Mesothelial cell of epicardium (in vitro differentiated cells): ENCODE measurements at places on chromosomes 6 and 20.

GRCh38 chr6:37362101-37362828, 8.5 kb downstream of the RNF8 start:
- no peak overlapping the region for H3K4me3 ChIP-seq
- peaks cover 14% of the 10 kb centered on the region for H3K4me1 ChIP-seq
- DNase-seq: no peak
- no peak overlapping the region for H3K27ac ChIP-seq
- H3K27me3 ChIP-seq: no peaks in the 10 kb centered on the region

DNA sequence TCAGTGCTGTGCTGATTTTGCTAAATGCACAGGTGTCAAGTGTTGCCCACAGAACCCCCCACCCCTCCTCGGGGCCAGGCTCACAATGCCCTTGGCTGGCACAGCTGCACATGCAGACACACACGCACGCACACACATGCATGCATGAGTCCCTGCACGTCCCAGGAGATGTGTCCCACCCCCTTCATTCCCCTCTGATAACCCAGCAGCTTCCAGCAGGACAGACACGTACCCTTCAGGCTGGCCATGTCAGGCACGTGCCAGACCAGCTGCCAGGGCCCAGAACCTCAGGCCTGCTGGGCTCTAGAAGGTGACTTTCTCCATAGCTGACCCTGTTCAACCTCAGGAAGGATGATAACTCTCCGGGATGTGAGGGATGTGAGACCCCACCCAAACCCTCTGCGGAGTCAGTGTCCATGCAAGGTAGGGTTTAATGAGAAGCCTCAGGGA, 44.4 kb downstream of the MRPL14 start:
- H3K27me3 ChIP-seq: peaks cover 2% of the 10 kb centered on the region
- H3K36me3 ChIP-seq: no peaks in the 10 kb centered on the region
- H3K4me1 ChIP-seq: peaks cover 19% of the 10 kb centered on the region
- no peak overlapping the region for H3K4me3 ChIP-seq

DNA sequence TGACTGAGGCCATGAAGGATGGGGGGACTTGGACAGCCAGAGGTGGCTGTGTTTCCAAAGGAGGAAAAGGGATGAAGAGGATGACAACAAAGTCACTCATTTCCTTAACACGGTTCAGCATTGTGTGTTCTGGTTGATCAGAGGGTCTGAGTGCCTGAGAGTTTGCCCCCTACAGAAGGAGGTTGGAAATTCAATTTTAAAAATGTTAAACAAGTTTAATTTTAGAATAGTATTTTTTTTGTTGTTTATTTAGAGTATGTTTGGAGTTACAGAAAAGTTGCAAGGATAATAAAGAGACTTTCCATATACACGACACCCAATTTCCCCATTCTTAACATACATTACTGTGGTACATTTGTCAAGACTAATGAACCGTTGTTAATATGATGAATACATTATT, 10.3 kb upstream of the VAPB start:
- H3K27ac ChIP-seq: no peak overlapping the region
- no peak for DNase-seq
- no peaks in the 10 kb centered on the region for H3K36me3 ChIP-seq
- peaks cover 14% of the 10 kb centered on the region for H3K4me1 ChIP-seq

DNA sequence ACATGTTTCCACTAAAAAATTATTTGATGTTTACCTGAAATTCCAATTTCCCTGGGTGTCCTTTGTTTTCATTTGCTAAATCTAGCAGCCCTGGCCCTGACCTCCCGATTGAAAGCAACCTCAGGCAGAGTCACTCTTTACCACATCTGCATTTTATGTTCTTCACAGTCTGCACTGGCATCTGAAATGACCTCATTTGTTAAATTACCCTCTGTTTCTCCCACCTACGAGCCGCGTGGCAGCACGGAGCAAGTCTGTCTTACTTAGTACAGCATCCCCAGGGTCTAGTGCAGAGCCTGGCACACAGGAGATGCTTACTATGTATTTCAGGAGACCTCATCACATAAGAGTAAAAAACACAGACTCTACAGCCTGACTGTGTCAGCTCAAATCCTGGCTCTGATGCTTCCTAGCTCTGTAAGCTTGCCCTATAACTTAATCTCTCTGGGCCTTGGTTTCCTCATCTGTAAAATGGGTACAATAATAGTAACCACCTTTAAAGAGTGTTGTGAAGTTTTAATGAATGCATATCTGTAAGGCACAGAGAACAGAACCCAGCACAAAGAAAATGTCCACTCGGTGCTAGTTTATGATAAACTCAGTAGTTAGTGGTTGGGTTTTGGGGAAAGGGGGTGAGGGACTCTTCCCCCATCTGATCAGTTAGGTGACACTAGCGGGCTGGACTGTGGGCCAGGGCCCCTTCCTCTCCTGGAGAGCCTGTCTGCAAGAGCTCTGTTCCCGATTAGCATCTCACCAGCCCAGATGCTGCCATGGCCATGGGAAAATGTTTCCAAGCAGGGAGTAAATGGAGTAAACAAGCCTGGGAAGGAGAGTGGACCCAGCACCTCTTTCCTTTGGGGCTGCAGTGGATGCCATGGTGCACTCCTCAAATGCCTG, 88.2 kb downstream of the PREX1 start:
- no peaks in the 10 kb centered on the region for H3K27me3 ChIP-seq
- peaks cover 2% of the 10 kb centered on the region for H3K36me3 ChIP-seq
- DNase-seq: no peak
- H3K4me1 ChIP-seq: peaks cover 3% of the 10 kb centered on the region
- no peak overlapping the region for H3K4me3 ChIP-seq
- H3K27ac ChIP-seq: no peak overlapping the region

DNA sequence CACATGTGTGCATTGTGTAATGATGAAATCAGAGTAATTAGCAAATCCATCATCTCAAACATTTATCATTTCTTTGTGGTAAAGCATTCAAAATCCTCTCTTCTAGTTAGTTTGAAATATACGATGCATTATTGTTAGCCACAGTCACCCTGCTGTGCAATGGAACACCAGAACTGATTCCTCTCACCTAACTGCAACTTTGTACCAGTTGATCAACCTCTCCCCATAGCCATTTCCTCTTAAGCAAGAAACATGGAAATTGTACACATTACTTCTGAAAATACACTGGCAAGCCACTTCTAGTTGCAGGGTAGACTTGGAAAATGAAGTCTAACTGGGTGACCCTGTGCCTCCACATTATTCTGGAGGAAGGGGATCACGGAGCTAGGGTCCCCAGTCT, 58.1 kb upstream of the ESR1 start:
- no peak for DNase-seq
- H3K27me3 ChIP-seq: peaks cover 5% of the 10 kb centered on the region
- H3K4me1 ChIP-seq: no peaks in the 10 kb centered on the region

DNA sequence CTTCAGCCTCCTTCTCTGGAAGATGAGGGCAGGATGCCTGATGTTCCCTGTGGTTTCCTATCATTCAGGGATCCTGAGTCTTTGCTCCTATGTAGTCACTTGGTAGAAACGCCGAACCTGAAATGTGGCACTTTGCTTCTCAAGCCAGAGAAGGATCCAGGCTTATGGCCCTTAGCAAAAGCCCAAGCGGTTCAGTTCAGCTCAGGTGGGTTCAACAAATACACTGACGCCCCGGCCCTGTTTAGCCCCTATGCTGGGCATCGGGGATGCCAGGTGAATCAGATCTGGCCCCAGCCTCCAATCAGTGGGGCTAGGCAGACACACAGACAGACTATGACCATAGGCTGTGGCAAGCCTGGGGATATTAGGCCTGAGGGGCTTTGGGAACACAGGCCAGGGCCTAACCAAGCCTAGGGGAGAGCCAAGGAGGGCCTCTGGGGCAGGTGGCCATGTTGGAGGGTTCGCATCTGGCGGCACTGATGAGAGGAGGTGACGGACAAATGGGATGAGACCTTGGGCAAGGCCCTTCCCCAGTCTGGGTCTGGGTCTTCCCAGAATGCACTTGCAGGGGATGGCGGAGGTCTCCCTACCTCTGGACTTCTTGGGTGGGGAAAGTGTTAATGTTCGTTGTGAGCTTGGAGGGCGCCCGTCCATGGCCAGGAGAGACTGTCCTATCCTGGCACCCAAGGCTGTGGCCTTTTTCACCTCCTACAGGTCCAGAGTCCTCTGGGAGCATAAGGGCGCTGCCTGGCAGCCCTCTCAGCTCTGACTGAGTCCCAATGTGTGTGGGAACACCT, 17.6 kb upstream of the SRC start:
- H3K4me3 ChIP-seq: no peak overlapping the region
- no peak overlapping the region for H3K27ac ChIP-seq
- H3K4me1 ChIP-seq: peaks cover 23% of the 10 kb centered on the region
- no peak for DNase-seq
- H3K27me3 ChIP-seq: no peaks in the 10 kb centered on the region

GRCh38 chr6:131286469-131287040, 151.3 kb downstream of the AKAP7 start:
- peaks cover 2% of the 10 kb centered on the region for H3K36me3 ChIP-seq
- no peaks in the 10 kb centered on the region for H3K27me3 ChIP-seq
- no peak overlapping the region for H3K27ac ChIP-seq
- H3K4me1 ChIP-seq: peaks cover 3% of the 10 kb centered on the region
- no peak for DNase-seq

- DNase-seq: no peak
- no peak overlapping the region for H3K4me3 ChIP-seq
- H3K27me3 ChIP-seq: peaks cover 25% of the 10 kb centered on the region
- no peaks in the 10 kb centered on the region for H3K36me3 ChIP-seq
- H3K27ac ChIP-seq: no peak overlapping the region
These were observed 575.2 kb upstream of the JAG1 start for GRCh38 chr20:11248687-11249638.

- no peak overlapping the region for H3K4me3 ChIP-seq
- no peaks in the 10 kb centered on the region for H3K36me3 ChIP-seq
- no peak overlapping the region for H3K27ac ChIP-seq
- H3K27me3 ChIP-seq: no peaks in the 10 kb centered on the region
- no peak for DNase-seq
These were observed 131.6 kb upstream of the RREB1 start for GRCh38 chr6:6976193-6976592.
